Activated T-helper 17 cell treated with anti-CD3 and anti-CD28 coated beads, Interleukin-2, amount 50 U/mL, for 72 hours (primary cell): ENCODE measurements at places on chromosomes 13 and 19. TPM values are rescaled to one million over a fixed set of nuclear protein-coding genes. Genes with fewer than 3 reads are reported as not detected.

Gene ZNF284
- 1.2 TPM for total RNA-seq

DNA sequence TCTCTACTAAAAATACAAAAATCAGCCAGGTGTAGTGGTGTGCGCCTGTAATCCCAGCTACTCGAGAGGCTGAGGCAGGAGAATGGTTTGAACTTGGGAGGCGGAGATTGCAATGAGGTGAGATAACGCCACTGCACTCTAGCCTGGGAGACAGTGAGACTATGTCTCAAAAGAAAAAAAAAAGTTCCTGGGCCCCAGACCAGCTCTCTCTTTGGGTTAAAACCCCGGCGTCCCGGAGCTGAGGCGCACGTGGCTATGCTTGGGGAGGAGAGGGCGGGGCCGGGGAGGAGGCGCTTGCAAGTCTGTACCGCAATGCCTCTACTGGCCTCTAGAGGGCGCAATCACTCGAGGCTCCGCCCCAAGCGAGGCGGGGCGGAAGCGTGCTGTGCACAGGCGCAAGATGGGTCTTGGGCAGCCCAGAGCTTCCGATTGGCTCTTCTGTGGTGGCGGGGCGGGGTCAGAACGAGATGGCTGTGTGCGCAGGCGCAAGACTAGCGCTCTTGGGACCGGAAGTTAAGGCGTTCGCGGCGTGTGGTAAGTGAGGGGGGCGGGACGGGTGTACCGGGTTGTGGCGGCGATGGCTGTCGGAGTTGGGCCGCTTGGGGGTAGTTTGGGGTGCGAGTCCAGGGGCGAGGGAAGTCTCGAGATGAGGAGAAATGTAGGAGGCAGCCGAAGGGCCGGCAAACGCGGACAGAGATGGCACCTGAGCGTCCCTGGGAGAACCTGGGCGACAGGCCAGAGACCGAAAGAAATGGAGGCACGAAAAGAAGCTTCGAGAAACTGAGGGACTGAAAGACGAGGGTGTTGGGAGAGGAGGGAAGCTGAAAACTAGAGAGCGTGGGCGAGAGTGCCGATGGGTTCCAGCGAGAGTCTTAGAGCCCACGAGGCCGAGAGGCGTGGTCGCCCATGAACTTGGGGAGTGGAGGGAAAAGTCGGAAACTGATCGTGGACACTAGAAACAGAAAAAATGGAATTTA lies at the start of gene DHX34:
TSS of gene DHX34 (plus strand) at position 497 of the 977 bp plus-strand sequence. CDS start 3,716 bp downstream, outside the sequence.
- ATAC-seq: peak; percentile 97

Gene ELF1
- total RNA-seq: 76.0 TPM

Gene PSG7
- total RNA-seq: not detected

Gene FCAR
- total RNA-seq: not detected

GRCh38 chr19:5130371-5131030 lies 161.6 kb downstream of the KDM4B start:
- ATAC-seq: peak; percentile 39

GRCh38 chr13:99977334-99977911 lies 4.2 kb upstream of the ZIC2 start:
- ATAC-seq: no peak

- ATAC-seq: no peak
Measured at GRCh38 chr13:28411831-28412353, 83.0 kb downstream of the FLT1 start.

- no peak for ATAC-seq
Measured at GRCh38 chr19:6230991-6231448, 48.8 kb downstream of the MLLT1 start.

GRCh38 chr13:49030213-49030612 lies 54.5 kb downstream of the FNDC3A start:
- no peak for ATAC-seq

DNA sequence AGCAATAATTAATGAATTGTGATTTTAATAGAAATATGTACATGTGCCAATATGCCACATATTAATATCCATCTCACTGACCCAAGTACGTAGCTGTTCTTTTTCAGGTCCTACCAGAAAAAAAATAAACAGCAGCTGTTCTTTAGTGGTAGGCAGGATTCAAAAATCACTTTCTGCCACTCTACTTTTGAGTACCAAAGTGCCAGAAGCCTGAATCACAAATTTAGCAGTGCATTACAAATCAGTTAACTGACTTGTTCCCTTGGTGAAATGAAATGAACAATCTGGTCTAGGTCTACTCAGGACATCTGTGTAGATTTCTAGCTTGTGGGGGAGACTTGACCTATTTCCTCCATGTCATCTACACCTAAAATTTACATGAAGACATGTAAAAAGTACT lies 775.5 kb upstream of the GPC6 start:
- ATAC-seq: no peak
